Inflammatory macrophage treated with lipopolysaccharide for 4 hours (primary cell): ENCODE measurements at places on chromosomes 7 and 10.

- no peak for DNase-seq
Observed at GRCh38 chr7:832167-832967, at the start of gene SUN1. Gene SUN1 (plus strand): TSS chr7:832476. CDS start chr7:832525, 49 bp downstream.

DNA sequence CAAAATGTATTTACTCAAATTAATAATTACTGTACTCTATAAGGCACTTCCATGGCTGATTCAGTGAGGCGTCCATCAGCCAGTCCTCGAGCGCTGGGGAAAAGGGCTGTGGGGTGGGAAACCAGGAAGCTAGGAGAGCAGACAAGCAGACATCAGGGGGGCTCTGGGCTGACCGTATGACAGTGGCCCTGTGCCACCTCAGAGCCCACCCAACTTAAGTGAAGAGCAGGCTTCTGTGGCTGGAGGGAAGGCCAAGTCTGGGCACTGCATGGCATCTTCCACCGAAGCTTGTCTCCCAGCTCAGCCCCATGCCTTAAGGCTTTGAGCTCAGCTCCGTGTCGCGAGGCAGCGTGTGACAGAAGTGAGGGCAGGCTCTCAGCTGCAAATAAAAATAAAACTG, 464.5 kb upstream of the ZMIZ1 start:
- DNase-seq: no peak

- peak; percentile 98 for DNase-seq
Observed at GRCh38 chr10:110076559-110077318, 69.0 kb downstream of the ADD3 start.

DNA sequence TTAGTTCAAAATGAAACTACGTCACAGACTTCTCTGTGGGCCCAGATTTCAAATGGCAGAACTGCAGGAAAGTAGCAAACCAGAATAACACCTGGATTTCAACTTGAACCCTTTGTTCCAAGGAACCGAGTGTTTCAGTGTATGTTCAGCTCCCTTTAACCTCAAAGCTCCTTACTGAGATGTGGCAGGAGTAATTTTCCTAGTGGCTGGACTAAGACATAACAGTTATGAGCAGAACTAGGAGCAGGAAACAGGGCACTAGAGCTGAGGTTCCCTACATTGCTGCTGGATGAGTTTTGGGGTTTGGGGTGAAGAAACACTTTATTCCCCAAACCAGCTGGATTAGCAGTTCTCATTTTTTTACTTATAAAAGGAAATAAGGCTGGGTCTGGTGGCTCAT, 50.1 kb downstream of the NSUN6 start:
- DNase-seq: no peak

DNA sequence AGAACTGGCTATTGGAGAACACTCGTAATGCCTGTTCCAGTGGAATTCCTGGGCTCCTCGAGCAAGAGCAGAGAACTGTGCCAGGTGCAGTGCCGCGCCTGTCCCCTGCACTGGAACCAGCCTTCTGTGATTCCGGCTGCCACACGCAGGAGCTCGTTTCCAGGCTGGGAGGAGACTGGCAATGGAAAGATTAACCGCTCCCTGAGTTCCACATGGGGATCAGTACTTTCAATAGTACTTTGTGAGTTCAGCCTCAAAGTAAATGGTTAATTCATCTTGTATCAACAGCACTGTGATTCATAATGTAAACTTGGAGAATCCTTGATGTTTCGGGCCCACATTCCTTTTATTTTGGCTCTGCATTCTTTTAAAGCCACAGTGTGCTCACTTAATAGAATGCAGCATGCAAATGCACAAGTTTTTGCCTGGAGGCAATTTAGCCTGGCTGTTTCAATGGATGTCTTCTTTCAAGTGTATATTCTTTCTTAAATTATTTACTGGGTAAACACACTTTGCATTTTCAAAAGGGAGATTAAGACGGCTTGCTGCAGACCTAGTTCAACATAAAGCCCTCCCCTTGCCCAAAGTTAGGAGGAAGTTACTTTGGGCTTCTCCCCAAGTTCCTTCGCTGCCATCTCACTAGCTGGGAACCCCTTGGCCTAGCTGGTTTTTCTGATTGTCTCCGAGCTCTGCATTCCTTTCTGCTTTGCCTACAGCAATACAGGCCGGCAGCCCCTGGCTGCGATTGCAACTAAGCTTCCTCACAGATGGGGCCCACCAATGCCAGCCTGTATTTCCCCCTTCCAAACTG, 138.1 kb upstream of the TCF7L2 start:
- no peak for DNase-seq

GRCh38 chr7:157596881-157597280, 260.1 kb downstream of the DNAJB6 start:
- DNase-seq: no peak

DNA sequence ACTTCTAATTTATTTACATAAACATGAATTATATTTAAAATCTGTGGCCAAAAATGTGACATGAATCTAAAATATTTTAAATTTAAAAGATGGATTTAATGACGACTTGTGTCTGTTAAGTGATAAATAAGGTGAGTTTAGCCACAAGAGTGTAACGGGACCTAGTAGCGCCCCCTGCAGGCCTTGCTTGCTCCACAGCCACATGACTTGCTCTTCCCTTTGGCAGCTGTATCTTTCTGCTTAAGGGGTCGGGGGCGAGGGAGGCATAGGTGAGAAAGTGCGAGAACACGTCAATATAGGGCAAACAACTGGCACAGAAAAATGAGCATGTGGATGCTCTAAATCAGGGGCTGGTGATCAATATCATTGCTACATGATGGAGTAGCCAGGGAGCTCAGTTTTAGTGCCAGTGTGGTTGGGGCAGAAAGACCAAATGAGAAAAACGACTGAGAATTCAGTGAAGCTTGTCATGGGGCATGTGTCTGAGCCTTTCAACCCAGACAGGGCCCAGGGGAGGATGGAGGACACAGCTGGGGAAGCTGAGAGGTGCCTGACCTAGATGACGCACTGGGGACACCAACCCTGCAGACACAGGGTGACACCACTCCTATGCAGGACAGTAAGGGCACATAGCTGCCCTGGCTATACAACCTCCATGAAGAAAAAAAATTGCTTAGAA, 49.8 kb downstream of the PAXIP1 start:
- peak; percentile 61 for DNase-seq

DNA sequence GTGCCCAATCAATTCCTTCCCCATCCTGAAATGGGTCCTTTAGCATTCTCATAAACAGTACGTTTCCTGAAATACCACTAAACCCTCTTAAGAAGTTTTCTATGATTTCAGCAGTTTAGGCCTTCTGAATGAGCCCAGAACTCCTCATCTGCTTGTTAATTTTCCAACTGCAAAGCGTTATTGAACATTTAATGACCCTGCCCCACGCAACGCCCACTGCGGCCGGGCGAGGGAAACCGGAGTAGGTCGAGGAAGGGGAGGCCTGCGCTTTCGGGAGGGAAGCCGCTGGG, 608 bp upstream of the UBN2 start:
- DNase-seq: no peak

- no peak for DNase-seq
Observed at GRCh38 chr10:91009121-91009520, 88.2 kb upstream of the ANKRD1 start.

DNA sequence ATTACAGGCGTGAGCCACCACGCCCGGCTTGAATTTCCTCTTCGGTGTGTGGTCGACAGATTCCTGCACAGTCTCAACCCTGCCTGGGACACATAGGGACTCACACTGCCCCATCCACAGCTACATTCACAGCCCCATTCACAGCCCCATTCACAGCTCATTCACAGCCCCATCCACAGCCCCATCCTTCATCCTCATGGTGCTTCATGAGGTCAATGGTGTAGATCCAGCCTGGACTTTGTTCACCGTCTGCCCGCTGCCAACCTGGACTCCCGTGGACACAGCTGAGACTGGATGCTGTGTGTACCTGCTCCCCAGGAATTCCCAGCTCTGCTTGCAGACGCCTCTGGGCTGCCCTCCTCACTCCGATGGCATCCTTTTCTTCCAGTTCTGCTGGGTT, 5.2 kb downstream of the IDI2 start:
- DNase-seq: no peak

- no peak for DNase-seq
Observed at GRCh38 chr10:96842896-96843723, 11.0 kb downstream of the LCOR start.

- DNase-seq: peak; percentile 67
Observed at GRCh38 chr10:75211007-75211691, 553 bp downstream of the VDAC2 start.

DNA sequence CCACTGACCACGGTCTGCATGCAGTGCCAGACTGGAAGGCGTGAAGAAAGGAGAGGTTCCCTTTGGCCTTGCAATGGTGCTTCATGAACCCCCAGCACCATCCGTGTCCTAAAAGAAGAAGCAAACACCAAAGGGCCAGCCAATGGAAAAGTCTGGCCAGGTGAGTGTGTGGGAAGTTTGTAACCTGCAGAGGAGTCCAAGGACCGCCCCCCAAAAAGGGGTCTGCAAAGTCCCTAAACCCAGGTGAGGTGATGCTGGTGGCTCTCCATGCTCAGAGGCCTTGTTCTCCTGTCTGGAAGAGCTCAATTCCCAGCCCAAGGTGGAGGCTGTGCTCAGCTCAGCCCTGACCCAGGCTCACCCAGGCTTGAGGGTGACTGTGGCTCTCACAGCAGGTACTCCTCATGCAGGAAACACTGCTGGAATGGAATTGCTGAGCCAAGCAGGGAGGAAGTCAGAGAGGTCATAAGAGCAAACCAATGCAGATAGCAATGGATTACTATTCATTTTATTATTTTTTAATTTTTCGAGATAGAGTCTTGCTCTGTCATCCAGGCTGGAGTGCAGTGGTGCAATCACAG, 52.4 kb upstream of the NANOS1 start:
- no peak for DNase-seq

- no peak for DNase-seq
Observed at GRCh38 chr10:51109801-51110533, 35.7 kb downstream of the PRKG1 start.

GRCh38 chr7:151337346-151337745, 4.3 kb upstream of the NUB1 start:
- no peak for DNase-seq

DNA sequence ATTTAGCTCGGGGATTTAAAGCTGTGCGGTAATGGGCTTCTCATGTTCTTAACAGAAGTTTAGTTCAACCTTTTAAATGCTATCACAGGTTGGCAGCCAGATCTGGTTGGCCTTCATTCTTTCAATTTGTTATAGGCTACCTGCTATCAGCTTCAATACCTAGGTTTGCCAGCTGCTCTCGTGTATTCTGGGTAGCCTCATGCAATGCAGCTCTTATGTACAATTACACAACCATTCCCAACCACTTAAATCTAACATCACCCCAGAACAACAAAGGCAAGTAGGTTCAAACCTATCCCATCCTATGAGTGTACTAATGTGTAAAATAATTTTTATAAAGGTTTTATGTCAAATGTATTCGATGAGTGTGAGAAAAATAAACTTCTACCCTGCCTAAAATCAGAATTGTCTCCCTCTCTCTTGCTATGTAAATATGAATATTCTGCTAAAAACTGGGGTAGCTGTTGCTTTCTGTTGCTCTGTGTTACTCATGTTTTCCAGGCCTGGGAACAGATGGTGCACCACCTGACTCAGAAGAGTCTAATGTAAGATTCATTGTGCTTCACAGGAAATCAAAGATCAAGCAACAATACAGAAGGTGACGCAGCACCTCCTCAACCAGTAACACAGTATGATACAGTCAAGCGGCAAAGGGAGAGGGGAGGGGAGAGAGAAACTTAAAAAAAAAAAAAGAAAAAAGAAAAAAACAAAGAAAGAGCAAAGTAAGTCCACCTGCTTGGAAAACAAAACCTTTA, 188.6 kb downstream of the ETV1 start:
- no peak for DNase-seq

DNA sequence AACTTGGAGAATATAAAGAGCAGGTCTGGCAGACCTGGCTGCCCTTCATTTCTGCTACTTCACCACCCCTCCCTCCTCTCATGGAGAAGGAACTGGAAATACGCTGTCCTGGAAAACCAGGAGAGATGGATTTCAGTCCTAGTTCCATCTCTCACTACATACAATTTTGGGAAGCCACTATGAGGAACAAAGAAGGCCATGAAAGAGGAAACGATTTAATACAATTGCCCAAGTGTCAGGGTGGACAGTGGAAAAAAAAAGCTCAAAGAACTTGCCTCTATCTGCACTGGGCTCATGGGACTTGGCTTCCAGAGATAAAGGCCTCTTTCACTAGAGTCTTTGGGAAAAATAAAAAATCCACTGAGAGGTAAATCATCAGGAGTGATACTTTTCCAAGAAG, 561.7 kb downstream of the KCNMA1 start:
- DNase-seq: peak; percentile 44
